ENCODE measurements at places on chromosomes 11 and 22.

DNA sequence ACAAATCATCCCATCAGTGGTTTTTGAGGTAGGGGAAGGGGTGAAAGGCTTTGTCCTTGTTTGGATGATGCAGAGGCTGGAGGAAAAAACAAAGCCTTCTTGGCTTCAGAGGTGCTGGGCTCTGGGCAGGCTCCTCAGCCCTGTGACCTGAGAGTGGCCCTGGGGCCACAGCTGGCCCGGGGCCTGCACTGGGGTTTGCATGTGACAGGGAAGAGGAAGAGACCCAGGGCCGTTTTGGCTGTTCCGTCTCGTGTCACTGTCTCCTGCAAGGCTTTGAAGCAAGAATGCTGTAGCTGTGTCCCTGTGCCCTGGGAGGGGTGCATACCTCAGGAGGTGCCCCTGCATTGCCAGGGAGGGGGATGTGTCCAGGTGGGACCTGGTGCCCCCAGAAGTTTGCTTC, 12.6 kb downstream of the ARHGAP8 start:
- DNase-seq: no peak

GRCh38 chr11:22668005-22668796, 1.8 kb downstream of the GAS2 start:
- DNase-seq: no peak

- no peak for DNase-seq
These were observed 114.6 kb upstream of the SESN3 start for GRCh38 chr11:95345651-95346050.

DNA sequence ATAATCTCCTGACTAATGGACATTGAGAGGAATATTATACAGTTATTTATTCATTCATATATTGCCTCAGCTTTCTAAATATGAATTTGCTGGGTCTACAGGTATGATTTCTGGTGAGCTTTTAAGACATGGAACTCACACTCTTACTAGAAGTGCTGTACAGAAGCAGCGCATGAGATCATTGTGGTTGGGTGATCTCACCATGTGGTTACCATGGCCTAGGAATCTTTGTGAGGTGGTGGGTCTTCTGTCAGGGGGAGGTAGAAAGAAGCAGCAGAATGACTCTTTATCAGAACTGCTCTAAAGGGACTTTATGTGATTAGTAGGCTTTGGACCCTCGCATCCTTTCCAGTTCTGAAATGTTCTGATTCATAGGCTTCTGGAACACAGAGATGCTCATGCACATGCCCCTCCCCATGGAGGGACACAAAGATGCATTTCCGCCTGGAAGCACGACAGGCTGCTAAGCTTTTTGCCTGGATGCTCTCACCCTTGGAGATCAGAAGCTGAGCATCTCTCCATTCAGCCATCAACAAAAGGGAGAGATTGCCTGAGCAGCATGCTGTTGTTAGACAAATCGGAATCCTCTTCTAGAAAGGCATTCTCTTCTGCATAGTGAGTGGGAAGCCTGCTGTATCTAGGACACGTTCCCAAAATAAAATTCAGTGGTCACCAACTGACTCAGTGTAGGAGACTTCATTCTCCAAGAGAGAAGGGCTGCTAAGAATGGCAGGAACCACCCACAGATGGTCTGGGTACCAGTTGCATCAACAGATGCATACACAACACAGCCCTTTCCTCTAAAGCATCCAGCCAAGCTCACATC, 51.3 kb downstream of the KIRREL3 start:
- DNase-seq: no peak

GRCh38 chr11:11345099-11345498, 8.0 kb downstream of the CSNK2A3 start:
- DNase-seq: no peak

DNA sequence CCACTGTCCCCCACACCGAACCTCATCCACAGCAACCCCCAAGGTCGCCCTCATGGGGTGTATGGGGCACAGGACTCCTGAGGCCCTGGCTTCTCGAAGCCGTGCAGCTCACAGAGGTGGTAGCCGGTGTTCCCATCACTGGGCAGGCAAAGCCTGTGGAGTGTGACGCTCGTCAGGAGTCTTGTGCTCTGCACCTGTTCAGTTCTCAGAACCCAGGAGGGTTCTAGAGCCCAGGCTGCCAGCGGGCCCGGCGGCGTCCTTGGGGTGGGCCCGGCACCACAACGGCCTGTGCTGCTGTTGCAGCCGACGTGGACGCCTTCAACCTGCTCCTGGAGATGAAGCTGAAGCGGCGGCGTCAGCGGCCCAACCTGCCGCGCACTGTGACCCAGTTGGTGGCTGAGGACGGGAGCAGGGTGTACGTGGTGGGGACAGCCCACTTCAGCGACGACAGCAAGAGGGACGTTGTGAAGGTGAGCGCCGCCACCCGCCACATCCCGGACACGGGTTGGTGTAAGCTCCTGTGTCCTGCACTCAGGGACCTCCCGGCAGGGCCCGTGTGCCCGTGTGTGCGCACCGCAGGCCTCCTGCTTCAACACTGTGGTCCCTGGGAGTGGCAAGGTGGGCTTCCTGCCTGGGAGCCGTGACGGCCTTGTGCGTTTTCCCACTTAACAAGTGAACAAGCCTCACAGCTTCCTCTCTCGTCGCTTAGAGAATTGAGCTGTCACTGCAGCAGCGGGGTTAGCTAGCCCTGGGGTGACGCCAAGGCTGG, 6.6 kb upstream of the SELENOO start:
- no peak for DNase-seq

GRCh38 chr22:28250036-28250695, 331.1 kb upstream of the PITPNB start:
- DNase-seq: no peak

DNA sequence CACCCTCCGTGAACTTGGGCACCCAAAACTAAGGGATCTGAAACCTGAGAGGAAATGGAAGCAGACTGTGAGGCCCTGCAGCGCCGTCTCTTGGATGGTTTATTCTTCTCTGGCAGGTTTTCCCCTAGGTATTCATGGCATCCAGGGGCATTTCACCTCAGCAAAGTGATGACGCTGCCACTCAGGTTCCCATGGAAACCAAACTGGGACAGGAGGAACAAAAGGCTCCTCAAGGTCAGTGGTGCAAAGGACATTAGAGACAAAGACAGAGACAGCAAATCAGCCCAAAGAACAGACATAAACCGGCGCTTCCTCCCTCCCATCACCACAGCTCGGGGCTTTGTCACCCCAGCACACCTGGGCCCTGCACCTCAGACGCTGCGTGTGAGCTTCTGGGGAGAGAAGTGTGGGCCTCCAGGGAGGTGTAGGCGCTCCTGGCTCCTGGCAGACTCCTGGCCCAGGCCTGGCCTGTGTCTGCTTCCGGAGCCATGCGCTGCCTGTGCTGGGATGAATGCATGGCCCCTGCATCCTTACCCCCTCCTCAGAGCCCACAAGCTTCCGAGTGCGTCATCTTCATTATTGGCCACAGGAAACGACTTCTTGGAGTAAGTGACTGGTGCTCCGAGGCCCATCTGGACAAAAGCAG, 5.9 kb downstream of the TP53AIP1 start:
- DNase-seq: no peak

DNA sequence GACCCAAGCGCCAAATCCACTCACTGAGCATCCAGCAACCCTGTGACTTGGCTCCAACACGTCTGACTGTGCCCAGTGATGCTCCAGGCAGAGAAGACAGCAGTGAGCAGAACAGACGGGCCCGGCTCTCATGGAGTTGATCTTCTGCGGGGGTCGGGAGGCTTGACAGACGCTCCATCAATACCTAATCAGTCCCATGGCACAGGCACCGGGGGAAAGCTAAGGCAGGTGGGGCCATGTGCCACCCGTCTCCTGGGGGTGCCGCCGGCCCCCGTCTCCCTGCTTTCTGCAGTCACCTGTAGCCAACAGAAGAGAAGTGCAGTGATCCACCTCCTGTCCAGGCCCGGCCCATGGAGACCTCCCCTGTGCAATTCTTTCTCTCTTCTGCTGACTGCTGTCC, 47.5 kb downstream of the LINC01488 start:
- DNase-seq: no peak
